ENCODE measurements at places on chromosomes 4 and X.
A peak's percentile ranks its signal among the peaks of the same experiment; 100 is the strongest.

DNA sequence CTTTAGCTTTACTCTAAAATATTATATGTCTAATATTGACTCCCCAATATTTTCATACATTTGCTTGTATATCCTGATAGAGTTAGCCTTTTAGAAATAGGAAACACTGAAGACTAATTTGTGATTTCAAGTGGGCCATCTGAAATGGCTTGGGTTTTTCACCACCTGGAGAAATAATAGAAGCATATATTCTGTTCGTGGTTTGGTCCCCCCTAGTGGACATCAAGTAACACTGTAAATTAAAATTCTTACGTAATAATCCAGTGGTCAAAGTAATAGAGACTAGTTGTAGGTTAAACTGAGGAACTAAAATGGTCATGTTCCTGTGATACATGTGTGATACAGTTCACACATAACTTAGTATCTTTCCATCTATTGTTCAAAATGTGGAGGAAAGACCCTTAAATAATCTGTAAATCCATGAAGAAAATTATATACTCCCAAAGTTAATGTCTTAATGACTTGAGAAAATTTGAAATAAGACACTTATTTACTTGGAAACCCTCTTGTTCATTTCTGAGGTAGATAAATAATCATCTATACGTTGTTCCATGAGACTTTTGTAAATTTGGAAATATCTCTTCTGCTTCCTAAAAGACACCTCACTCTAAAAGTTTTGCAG is 79.8 kb upstream of the SMARCAD1 start:
- DNase-seq = no peak

DNA sequence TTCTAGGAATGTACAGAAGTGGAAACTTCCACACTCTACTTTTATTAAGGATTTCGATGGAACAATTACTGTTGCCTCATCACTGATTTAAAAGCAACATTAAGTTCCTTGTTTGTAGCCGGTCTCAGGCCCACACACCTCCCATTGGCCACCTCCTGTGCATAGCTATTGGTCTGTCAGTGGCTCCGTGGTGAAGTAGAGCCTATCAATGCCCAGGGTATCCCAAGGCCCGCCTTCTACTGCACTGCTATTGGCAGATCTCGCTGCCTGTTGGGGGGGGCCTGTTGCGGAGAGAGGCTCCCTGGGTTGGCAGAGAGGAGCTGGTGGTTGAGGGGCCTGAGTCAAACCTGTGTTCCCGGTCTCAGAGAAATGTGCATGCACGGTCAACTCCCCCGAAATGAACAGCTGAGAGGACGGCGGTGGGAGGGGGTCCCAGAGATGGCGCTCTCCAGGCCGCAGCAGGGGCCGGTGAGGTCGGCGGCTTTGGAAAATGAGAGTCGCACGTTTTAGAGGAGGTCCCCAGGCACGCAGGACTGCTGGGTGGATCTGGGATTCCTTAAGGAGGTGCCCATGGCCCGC is 4.9 kb upstream of the ARAF start:
- DNase-seq = peak; percentile 77

DNA sequence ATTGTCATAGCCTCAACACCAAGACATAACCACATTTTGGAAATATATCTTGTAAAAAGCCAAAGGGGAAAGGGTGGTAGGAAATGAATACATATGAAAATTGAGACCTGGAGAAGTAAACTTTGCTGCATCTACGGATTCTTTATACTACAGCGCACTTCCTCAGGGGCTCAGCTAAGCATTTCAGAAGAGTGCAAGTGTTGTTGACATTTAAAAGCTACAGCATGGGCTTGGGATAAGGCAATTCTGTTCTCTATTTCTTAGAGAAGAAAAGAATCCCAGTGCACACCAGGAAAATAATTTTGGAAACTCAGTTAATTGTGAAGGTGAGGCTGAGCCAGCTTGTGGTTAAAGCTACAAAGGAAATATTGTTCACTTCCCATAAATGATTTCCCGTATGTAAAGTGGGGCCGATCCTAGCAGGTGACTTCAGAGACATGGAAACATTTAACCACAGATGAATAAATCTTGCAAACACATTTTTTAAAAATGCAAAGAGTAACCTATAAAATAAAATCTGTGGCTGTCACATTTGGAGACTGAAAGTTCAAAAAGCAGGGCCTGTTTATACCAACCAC is 12.6 kb upstream of the GBA3 start:
- no peak for DNase-seq

DNA sequence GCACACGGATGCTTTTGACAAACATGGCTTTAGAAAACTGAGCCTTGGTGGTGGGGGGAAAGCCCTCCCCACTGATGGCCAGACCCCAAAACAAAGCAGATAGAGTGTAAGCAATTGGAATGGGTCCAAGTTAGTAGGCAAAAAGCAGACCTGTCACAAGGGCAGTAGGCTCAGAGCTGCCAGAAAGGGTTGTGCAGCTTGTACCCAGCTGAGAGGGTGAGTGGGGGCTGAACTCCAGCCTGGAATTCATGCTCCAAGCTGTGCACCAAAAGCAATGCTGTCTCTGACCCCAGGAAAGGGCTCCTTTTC is 101.1 kb upstream of the TEX13D start:
- DNase-seq = no peak

DNA sequence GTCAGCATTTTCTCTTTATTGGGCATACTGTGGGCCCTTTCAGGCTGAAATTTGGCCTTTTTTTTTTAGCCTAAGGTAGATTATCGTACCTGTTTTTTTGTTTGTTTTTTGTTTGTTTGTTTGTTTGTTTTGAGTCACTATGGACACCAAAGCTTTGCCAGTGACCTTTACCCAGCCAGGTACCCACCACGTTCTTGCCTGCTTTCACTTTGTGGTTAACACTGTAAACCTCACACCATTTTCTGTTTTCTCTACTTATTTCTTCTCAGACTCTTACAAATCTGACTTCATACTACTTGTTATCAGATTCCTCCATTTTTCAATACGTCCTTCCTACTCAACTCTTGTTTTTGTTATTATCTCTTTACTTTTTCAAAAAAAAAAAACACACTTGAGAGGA is 81.5 kb downstream of the ZNF674 start:
- DNase-seq = no peak
